ENCODE measurements at places on chromosomes 2 and 18.

DNA sequence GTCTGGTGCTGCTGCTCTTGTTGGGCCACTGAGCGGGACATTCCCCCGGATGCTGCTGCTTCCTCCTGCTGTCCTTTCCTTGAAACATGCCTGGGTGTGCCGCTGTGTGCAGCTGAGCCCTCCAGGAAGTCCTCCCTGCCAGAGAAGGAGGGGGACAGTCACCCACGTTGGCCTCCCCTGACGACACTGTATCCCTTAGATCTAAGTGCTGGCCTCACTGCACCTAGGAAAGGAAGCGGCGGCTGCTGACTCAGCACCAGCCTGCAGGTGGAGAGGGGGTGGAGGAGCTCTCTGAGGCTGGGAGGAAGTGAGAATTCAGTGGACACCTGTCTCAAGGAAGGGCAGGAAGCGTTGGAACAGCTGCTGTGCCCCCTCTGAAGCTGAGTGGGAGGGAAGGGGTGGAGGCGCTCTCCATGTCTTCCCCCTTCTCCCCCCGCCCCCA lies 239.8 kb downstream of the HAUS1 start:
- DNase-seq: peak; percentile 47

DNA sequence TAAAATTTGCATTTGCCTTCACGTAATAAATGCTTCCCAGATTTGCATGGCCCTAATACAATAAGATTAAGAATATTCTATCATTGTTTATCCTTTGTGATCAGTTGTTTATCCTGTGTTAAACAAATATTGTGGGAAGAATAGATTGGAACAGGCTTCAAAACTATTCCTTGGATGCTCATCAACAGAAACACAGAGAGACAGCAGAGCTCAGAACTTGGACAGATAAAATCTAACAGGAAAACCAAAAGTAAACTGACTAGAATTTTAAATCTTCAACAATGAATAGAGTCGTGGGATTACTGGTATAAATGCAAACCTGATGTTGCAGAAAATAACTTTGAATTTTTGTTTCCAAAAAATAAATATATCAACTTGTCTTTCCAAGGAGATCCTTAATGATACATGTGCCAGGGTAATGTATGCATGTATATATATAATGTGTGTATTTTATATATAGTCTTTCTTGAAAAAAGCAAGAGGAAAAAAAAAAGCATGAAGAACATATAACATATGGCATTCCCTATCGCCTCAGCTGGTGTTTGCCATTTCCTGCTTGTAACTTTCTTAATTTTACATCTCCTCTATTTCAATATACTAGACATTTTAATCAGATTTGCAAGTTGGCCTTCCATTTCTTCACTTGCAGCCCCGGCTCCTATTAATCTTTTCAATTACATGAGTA lies 59.9 kb upstream of the TANK start:
- no peak for DNase-seq

DNA sequence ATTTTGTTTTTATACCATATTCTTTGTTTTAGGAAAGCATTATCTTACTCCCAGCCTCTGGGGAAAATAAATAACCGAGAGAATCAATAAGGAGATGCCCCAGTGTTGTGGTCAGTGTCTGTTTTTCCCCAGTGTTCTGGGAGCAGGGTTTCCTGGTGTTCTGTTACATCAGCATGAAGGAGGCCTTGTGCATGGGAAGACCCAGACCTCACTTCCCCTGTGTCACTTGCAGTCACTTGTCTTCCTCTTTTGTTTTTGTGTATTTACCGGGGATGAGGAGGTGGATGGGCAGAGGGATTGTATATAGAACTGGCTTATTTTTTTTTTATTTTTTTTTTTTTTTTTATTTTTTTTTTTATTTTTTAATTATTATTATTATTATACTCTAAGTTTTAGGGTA lies 45.0 kb upstream of the MGAT5 start:
- DNase-seq: no peak

- DNase-seq: no peak
Observed at GRCh38 chr2:64225491-64225890, 81.3 kb upstream of the PELI1 start.

GRCh38 chr18:37565977-37566478 lies 430 bp upstream of the CELF4 start:
- no peak for DNase-seq

DNA sequence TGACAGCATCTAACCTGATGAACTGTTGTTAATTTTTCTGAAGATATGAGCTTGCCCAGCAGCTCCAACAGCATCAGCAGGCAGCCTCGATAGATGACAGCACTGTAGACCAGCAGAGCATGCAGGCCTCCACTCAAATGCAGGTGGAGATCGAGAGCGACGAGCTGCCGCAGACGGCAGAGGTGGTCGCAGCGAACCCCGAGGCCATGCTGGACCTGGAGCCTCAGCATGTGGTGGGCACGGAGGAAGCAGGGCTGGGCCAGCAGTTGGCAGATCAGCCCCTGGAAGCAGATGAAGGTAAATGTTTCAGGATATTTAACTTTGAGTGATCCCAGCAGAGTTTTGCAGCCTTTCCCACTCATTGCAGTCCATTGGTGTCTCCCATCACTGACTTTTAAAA lies 85.9 kb downstream of the ZNF236 start:
- no peak for DNase-seq

DNA sequence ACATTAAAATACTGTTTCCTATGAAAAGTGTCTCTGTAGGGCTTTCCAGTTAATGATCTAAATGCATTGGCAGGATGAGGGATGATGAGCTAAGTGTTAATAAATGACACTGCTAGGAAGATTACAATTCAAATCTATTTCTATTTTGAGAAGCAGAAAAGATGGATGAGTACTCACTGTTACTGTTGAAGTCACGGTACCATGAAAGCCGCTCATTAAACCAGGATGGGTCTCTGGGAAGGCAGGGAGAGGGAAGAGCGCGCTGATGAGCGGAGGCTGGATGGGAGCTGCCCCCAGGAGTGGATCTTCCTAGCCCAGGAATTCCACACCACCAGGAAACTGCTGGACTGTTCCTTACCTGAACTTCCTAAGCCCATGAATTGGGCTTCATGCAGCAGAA lies 27.1 kb upstream of the TXNDC2 start:
- DNase-seq: no peak

GRCh38 chr2:158702740-158703139 lies 92.4 kb upstream of the DAPL1 start:
- DNase-seq: no peak

- DNase-seq: no peak
Observed at GRCh38 chr2:113922335-113922734, 32.4 kb downstream of the ACTR3 start.

DNA sequence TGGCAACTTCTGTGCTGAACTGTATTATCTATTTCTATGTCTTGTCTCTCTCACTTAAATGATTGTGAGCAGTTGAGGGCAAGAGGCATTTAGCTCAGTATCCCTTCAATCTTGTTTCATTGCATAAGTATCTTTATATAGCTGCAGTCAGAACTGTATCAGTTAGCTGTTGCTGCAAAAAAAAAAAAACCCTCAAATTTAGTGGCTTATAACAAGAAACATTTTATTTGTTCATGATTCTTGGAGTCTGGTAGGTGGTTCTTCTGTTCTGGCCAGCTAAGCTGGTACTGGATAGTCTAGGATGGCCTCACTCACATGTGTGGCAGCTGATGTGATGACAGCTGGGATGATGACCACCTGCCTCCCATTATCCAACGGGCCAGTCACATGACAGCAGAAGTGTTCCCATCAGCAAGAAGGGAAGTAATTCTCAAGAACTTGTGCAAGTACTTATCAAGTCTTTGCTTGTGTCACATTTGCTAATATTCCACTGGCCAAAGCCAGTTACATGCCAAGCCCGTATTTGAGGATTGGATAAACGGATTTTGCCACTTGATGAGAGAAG lies 67.8 kb downstream of the SLC4A3 start:
- DNase-seq: no peak

GRCh38 chr2:39870871-39871270 lies 91.8 kb upstream of the THUMPD2 start:
- no peak for DNase-seq

All from activated effector memory CD4-positive, alpha-beta T cell treated with Interleukin-2 at 50 U/mL for 16 hours (primary cell).